Glomerular endothelial cell (primary cell): ENCODE measurements at places on chromosomes 11 and 22.

GRCh38 chr22:17966403-17966717 is 58.0 kb downstream of the MICAL3 start:
- no peak for DNase-seq

DNA sequence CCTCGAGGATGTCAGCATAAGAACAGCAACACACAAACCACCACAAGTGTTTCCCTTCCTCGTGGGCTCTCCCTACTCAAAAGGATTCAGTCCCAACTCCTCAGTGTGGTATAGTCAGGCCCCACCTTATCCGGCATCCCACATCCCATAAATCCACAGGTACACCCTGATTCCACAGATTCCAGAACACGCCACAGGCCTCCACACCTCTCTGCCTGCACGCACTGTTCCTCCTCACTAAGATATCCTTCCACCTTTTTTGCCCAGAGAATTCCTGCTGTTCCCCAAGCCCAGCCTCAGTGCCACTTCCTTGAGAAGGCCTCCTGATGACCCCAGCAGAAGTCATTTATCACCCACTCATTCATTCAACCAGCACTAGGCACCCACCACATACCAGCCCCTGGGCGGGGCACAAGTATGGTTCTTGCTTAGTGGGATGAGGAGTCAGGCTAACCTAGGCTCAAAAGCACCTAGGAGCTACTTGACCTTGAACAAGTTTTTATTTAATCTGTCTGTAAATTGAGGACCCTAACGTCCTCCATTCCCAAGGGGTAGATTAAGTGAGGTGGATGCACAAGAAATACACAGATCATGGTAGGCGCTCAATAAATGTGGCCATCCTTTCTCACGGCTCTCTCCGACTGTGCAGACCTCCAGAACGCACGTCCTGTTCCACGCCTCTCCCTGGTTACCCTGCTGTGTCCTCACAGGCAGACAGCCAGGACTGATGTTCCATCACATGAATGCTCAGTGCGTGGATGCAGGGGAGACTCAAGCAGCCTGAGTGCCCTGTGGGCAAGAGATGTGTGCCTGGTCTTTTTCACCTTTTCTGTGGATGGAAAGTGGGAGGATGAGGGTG is 2.1 kb upstream of the KCNJ4 start:
- no peak for DNase-seq

GRCh38 chr11:80815752-80816453 is 1375.1 kb upstream of the TENM4 start:
- DNase-seq, result peak; percentile 64

- no peak for DNase-seq
Measured at GRCh38 chr11:104765401-104766095, 132.7 kb downstream of the CASP12 start.
